Urinary bladder (tissue), 4 donors: ENCODE measurements at places on chromosomes 1 and 21.
A peak's percentile ranks its signal among the peaks of the same experiment; 100 is the strongest.

- no peak for DNase-seq
Measured at GRCh38 chr1:192580351-192580962, 4.9 kb downstream of the RGS1 start.

DNA sequence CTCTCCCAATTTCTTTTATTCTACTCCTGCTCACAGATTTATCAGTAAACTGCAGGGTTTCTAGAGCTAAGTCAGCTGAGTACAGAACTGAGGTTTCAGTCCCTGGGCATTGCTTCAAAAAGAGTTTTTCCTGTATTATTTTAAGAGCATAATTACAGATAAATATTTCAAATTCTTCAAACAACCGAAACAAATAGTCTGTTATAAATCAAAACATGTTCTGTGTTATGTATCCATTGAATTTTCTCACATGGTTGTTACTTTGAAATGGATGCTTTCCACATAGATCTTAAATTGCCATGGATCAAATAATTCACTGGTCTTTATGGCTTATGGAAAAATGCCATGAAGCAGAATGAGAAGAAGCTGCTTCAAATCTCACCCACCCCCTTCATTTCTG, 64.5 kb downstream of the LRRC8C start:
- no peak for DNase-seq

DNA sequence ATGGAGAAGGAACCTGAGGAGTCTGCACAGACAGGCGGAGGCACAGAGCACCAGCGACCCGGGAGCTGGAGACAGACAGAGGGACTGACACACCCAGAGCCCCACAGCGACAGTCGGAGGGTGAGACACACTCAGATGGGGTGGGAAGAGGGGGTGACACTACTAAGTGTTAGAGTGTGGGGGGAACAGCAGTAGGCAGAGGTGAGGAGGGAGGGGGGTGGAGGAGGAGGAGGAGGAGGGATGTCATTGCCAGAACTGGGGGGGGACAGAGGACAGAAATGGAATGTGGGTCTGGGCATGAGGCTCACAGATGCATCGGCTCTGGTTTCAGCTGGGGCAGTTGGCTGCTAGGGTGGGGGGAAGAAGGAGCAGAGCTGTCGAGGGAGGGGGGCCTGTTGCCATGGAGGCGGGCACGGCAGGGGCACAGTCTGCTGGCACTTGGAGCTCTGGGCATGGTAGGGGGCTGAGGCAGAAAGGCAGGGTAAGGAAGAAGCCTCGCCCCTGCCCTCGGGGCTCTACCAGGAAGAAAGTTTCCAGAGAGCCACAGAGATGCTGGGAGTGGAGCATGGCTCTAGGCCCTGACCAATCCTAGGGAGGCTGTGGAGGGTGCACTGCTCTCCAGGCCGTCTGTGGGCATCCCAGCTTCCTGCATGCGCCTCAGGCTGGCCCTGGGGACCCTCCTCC, 37.3 kb downstream of the AHDC1 start:
- DNase-seq = no peak

GRCh38 chr1:30790850-30791778, 33.5 kb upstream of the LAPTM5 start:
- no peak for DNase-seq

GRCh38 chr1:106746448-106747085, 309.9 kb upstream of the PRMT6 start:
- DNase-seq = peak; percentile 21

- no peak for DNase-seq
Measured at GRCh38 chr1:166470441-166470840, 303.6 kb upstream of the FAM78B start.
